ENCODE measurements at places on chromosomes 16 and 17. TPM values are rescaled to one million over a fixed set of nuclear protein-coding genes. Genes with fewer than 3 reads are reported as not detected.
A peak's percentile ranks its signal among the peaks of the same experiment; 100 is the strongest.

GRCh38 chr17:48637323-48638260 lies 11.4 kb upstream of the HOXB9 start:
- H3K4me3 ChIP-seq, result no peak overlapping the region
- no peak overlapping the region for H3K27ac ChIP-seq
- H3K27me3 ChIP-seq, result peaks cover 67% of the 10 kb centered on the region
- no peak for DNase-seq
- H3K4me1 ChIP-seq, result no peaks in the 10 kb centered on the region

GRCh38 chr17:77286641-77287431 lies 146.1 kb downstream of the SEC14L1 start:
- H3K4me3 ChIP-seq, result no peak overlapping the region
- H3K36me3 ChIP-seq, result no peaks in the 10 kb centered on the region
- no peaks in the 10 kb centered on the region for H3K27me3 ChIP-seq
- H3K4me1 ChIP-seq, result peaks cover 50% of the 10 kb centered on the region

- H3K4me3 ChIP-seq, result no peak within 1 kb of the TSS
- H3K27ac ChIP-seq, result no peak within 1 kb of the TSS
- DNase-seq, result peak; percentile 48
- H3K36me3 ChIP-seq, result no peaks in the 10 kb centered on the region
- H3K4me1 ChIP-seq, result no peaks in the 10 kb centered on the region
Observed at GRCh38 chr16:50692999-50693781, at the start of gene NOD2. Gene NOD2 (plus strand): TSS chr16:50693606. CDS start chr16:50699496, 5,890 bp downstream.

Gene GNAO1
- 4.5 TPM for total RNA-seq

Gene ATP1B2
- total RNA-seq, result 1.3 TPM

Gene LPO
- total RNA-seq, result not detected
